ENCODE measurements at places on chromosomes 12 and 14. TPM values are rescaled to one million over a fixed set of nuclear protein-coding genes. Genes with fewer than 3 reads are reported as not detected.

GRCh38 chr14:58133739-58134138 is 18.3 kb downstream of the ARMH4 start:
- DNase-seq = no peak

RAD51B gene
- total RNA-seq = 20.0 TPM

- no peak for DNase-seq
Measured at GRCh38 chr12:87266305-87266704, 762.9 kb downstream of the C12orf50 start.

MIP gene
- total RNA-seq = not detected

GRCh38 chr12:87280356-87280755 is 748.8 kb downstream of the C12orf50 start:
- no peak for DNase-seq

GRCh38 chr12:109653890-109654289 is 59.7 kb upstream of the FAM222A start:
- DNase-seq = no peak

- no peak for DNase-seq
Measured at GRCh38 chr14:24889843-24890242, 160.1 kb downstream of the STXBP6 start.

GRCh38 chr14:94780536-94781399 is 10.9 kb upstream of the GSC start:
- DNase-seq = no peak

TOMM20L gene
- 0.56 TPM for total RNA-seq

MORN3 gene
- 11.9 TPM for total RNA-seq

- no peak for DNase-seq
Measured at GRCh38 chr12:50400104-50400637, 514 bp upstream of the LARP4 start.

PPP1R13B gene
- 14.3 TPM for total RNA-seq

GRCh38 chr12:52433501-52434080 is 580 bp downstream of the KRT75 start:
- no peak for DNase-seq

All from CD4-positive, alpha-beta T cell (primary cell).